ENCODE measurements at places on chromosomes 12 and 14.

DNA sequence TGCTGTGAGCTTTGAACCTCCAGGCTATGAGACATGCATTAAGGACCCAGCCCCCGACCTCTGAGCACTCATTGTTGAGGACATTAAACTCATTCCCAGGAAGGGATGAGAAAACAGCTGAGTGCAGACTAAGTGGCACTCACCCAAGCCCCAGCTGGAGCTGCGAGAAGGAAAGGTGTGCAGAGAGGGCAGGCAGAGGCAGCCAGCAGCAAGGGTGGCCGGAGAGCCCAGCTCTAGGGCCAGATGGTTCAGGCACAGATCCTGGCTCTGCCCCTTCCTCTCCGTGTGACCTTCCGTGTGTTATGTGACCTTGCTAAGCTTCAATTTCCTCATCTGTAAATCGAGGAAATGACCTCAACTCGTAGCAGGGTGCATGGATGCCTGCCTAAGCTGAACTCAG lies 3.7 kb downstream of the TSPAN11 start:
- peak; percentile 25 for DNase-seq

- DNase-seq: no peak
Observed at GRCh38 chr12:130849561-130850417, 10.7 kb upstream of the STX2 start.

GRCh38 chr14:58299401-58300330 lies 1.3 kb downstream of the ARID4A start:
- no peak for DNase-seq

DNA sequence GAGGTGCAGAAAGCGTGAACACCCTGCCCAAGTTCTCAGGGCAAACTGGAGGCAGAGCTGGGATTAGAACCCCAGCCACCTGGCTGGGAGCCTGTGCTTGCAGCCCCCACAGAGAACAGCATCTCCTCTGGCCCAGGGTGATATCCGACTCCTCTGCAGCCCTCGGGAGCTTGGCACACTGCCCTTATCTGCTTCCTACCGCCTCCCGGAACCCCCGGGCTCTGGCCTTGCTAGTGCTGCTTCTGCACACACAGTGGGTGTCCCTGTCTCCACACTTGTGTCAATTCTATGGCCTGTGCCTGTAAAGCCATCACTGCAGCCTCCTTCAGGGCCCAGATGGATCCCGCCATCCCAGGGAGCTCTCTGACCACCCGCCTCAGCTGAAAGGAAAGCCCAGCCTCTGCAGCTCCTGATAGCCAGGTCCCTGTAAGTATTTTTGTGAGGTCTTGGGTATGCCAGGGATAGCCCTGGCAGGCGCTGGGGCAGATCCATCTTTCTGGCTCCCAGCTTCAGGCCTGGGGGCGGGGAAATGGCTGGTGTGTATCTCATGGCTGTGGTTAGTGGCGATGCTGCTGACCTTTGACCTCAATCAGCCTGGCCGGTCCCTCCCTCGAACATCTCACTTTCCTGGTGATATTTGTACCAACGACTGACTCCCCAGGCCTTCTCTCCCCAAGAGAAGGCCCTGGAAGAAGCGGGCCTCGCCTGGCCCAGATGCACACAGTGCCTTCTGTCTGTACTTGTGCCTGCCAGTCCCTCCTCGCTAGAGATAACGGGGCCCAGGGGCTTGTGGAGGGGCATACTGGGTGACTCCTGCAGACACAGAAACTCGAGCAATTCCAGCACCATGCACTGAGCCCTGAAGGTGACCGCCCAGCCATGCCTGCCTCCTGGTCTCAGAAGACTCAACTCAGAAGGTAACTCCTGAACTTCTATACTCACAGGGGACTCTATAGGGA lies 183.8 kb downstream of the CALM1 start:
- peak; percentile 58 for DNase-seq

DNA sequence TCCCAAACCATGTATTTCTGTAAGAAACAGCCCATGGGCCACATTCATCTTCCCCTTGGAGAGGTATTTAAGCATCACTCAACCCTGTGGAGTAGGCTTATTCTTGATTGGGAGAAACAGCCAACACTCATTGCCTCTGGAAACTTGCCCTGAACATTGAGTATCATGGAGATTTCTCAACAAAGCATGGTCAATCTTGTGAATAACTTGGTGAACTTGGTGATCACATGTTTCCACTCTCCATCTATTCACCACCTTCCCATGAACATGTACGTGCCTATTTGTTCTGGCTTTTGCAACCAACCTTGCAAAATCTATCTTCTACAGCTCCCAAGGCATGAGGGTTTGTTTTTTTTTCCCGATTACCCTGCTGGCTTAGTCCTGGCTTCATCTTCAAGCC lies 163.2 kb downstream of the PAH start:
- no peak for DNase-seq

DNA sequence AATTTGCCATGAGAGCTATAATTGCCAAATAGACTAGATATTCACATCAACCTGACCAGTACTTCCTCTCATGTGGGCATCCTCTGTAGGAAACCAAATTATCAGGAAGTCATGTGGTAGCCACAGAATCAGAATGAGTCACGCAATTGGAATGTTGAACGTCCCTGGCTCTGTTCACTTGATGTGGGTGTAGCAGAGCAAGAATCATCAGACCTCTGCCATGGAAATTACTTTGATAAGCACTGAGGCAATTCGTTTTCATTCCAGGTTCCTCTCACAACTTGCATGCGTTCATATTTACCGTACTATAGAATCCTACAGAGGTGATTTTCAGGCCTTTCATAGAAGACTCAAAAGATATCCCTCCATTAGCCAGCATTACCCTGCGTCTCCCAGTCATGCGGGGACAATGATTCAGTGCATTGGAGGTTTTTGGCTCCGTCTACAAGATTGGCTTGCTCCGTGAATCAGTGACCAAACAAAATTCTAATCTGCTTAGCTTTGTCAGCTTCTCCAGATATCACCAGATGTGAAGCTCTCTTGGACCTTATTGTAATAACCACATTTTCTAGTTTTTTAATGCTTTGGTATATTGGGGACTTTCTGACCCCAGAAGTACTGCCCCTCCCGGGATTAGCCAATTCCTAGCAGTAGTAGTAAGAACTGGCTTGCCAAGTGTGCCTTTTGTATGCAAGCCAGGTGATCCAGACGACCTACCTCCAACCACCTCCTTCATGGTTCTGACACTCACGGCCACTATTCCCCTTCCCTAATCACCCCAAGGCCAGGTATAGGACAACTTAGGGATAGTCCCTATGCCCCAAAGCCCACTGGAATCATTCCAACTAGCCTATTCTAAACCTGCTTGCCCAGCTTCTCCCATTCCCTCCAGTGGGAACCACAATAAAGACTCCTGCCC lies 133.4 kb downstream of the KICS2 start:
- DNase-seq: no peak

- no peak for DNase-seq
Observed at GRCh38 chr14:71232506-71232905, 325.2 kb downstream of the PCNX1 start.

- peak; percentile 68 for DNase-seq
Observed at GRCh38 chr14:64704743-64705380, 638 bp downstream of the PLEKHG3 start.

- DNase-seq: no peak
Observed at GRCh38 chr12:101929365-101930041, 52.1 kb downstream of the DRAM1 start.

DNA sequence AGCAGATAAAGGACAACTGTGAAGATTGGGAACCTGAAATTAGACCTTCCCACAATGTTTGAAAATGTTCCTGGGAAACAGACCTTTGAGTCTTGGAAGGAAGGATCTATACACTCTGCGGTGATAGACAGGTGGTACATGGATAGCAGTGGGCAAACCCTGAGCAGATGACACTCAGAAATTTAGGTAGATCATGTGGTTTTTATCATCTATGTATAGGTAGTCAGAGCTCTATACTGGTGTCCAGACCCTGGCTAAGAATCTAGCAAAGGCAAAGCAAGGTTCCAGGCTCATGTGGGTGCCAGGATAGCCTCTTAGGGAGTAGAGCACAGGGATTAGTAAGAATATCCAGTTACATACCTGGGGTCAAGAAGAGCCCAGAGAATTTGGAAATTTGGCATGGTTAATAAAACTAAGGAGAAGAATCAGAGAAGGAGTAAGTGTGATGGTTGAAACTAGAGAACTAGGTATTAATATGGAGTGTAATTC lies 331.2 kb upstream of the FBXO33 start:
- no peak for DNase-seq

- DNase-seq: no peak
Observed at GRCh38 chr12:130121226-130122000, 40.9 kb upstream of the FZD10 start.

DNA sequence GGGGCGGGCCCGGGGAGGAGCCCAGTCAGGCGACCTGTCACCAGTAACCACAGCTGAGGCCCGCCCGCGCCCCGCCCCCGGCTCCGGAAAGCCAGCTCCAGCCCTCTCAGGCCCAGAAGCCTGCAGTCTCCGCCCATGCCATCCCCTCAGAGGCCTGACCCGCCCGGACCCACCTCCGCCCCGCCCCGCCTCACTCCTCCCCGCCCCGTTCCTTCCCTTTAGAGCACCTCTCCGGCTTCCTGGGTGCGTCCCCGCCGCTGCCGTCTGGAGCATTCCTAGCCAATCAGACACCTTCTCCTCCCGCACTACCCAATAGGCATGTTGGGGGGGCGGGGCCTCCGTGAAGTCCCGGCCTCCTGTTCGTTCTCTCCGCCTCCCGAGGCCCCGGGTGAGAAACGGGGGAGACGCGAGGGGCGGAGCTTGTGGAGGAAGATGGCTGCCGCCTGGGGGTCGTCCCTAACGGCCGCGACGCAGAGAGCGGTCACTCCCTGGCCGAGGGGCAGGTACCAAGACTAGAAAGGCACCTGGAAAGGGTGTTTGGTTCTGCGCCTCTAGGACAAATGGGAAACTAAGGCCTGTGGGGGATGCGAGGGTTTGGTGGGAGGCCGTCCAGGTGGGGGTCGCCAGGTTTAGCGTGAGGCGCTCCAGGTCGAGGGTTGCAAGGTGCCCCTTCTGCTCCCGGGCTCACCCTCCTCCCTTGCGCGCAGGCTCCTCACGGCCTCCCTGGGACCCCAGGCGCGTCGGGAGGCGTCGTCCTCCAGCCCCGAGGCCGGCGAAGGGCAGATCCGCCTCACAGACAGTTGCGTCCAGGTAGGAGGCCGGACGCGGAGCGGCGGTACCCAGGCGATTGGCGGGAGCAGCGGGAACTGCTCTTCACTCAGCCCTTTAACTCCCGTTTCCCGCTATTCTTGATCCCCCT lies at the start of gene ISCA2:
Gene ISCA2 (plus strand): TSS at position 423 of the 919 bp plus-strand sequence. CDS start 10 bp downstream, at position 433.
- peak; percentile 99 for DNase-seq

DNA sequence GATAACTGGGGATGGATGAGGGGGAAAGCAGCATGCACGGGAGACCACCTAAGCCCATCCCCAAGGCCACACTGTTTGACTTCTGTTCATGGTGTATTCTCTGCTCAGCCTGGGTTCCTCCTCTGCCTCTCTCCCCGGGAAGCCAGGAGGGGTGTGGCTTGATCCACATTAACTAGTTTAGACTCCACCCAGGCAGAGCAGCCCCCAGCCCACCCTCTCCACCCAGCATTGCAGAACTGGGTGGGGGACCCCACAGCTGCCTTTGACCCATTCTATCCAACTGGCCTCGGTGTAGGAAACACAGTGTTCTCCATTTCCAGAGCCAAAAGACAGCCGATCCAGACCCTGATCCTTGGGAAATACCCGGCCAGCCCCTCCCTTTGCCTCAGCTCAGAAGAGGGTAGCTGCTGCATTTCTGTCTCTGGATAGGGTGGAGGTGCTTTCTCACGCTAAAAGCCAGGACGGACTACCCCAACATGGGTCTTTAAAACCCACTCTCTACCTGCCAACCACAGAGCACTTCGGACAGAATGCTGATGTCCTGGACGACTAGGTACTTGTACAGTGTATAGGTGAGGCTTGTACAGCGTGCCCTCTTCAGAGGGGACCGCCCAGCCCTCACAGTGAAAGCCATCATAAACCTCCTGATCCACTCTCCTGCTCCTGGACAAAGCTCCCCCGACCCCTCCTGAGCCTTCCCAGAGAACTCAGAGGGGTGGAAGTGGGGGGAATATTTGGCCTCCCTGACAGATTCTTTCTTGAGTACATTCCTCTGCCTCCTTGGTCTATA lies 9.4 kb downstream of the SPRYD3 start:
- DNase-seq: no peak

GRCh38 chr12:56253091-56253490 lies 5.1 kb downstream of the ANKRD52 start:
- no peak for DNase-seq

DNA sequence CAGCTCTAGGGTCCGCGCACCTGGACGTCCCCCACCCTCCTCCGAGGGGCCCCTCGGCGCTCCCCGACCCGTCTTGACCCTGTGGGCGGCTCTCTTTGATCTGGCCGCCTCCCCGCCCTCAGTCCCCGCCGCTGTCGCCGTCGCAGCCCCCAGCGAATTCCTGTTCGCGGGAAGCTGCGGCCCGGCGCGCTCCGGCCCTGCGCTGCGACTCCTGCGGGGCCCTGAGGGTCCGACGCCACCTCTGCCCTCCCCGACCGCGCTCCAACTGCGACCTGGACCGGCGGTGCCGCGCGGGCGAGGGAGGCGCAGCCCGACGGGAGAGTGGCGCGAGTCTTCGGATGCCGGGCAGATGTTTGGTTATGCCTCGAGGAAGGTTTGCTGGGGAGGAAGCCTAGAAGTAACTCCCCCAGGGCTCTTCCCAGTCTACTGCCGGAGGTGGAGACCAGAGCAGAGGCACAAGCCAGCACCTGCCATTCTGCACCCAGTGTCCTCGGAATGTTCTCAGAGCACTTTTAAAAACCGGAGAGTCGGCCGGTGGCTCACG lies 440 bp upstream of the ISM2 start:
- peak; percentile 4 for DNase-seq

- DNase-seq: peak; percentile 37
Observed at GRCh38 chr14:54567639-54568561, 972 bp downstream of the SAMD4A start.

DNA sequence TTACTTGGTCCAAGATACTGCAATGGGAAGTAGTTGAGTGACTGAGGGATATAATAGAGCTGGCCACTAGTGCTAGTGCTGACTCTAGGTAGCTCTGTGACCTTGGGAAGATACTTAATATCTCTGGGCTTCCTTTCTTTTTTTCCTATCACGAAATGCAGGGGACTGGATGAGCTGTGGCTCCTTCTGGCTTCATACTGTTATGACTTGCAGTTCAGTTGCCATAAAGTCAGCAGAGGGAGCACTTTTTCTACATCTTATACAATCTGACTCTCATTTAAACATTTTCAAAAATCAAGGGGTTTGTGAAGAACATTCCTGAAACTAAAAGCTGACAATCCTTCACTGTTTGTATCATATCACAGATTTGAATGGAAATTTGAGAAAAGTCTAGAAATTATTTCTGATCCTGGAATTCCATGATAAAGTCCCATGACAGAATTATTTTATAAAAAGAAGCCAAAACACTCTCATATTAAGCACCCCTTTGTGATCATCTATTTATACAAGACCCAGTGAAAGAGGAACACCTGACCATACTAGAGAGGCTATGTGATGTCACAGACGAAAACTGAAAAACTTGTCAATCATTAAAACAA lies 5.3 kb downstream of the BHLHE41 start:
- DNase-seq: peak; percentile 13

DNA sequence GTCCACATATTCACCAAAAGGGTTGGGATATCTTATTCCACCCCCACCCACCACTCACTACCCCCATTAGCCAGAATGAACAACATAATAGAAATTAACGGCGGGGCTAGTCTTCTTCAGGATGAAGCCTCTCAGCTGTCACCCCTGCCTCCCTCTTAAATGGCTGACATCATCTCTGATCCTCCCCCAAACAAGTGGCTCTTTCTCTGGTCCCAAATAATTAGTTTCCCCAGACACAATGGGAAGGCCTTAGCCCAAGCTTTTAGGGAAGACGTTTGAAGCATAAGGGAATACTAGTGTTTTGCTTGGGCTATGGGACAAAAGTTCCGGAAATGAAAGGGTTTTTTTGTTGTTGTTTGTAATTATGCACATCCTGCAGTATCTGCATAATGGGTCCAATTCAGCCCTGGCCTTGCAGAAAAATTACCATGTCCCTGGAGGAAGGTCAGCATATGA lies 13.8 kb downstream of the STON2 start:
- DNase-seq: no peak
